ENCODE measurements at places on chromosomes 12 and 14.
A peak's percentile ranks its signal among the peaks of the same experiment; 100 is the strongest.

DNA sequence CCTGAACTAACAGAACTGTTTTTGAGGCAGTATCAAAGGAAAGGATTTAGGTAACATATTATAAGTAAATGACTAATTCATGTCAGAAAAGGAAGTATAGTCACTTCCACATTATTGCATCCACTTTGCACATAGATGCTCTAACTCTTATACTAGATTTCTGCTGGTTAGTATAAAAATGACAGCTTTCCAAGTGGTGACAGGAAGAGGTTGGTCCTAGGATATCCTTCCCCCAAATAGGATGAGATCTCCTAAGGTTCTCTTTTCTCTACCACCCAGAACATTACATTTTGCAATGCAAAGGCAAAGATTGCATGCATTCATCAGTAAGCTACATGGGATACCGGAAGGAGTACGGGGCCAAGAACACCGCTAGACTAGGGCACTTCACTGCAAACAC is 15.2 kb downstream of the DAD1 start:
- no peak for DNase-seq

DNA sequence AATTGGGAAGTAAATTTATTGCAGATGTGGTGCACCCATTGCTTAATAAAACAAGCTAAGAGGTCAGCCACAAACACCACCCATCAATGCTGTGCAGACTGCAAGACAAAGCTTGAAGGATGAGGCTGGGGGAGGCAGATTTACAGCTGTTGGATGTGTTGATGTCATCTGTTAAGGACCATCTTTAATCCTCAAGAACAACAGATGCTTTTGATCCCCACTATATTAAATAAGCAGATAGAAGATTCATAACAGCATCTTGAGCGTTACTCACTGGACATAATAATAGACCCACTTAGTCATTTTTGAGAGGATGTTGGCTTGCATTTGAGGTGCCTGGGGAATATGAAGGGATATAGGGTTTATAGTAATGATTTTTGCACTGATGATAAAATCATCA is 58.8 kb downstream of the GPR68 start:
- peak; percentile 73 for DNase-seq

- DNase-seq: no peak
Observed at GRCh38 chr12:112927475-112927874, 10.8 kb upstream of the OAS3 start.

DNA sequence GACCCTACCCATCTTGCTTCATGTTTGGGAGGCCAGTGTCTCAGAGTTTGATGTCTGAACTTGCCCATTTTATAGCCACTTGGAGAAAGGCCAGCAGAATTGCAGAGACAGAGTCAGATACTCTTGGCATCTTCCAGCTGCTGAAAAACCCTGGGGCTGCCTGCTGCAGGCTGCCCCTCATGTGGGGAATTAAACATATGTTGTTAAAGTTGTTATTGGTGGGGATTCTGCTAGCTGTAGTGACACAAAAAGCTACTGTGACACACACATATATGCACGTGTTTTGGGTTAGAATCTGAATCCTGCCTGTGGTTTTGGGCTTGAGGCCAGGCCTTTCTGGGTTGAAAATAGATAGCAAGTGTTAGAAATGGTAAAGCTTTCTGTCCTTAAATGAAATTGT is 1288.4 kb downstream of the AACS start:
- peak; percentile 5 for DNase-seq

DNA sequence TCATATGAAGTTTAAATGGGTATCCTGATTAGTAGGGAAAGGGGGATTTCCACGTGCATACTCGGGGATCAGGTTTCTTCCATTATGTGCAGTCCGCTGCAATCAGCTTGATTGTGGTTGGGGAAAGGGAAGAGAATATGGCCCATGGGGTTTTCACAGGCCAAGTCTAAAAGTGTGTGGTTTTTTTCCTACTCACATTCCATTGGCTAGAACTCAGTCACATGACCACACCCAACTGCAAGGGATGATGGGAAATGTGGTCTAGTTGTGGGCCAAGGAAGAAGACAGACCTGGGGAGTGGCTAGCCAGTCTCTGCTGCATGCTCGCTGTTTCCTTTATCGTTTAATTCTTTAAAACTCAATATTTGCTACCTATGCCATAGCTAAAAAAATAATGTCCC is 105.1 kb downstream of the PRIMA1 start:
- no peak for DNase-seq

- DNase-seq: peak; percentile 40
Observed at GRCh38 chr14:94009767-94010166, 12.7 kb downstream of the CCDC197 start.

GRCh38 chr12:20444595-20445170 is 76.3 kb downstream of the PDE3A start:
- DNase-seq: no peak

GRCh38 chr14:58808828-58809227 is 171.1 kb downstream of the DACT1 start:
- DNase-seq: peak; percentile 37

GRCh38 chr14:40894846-40895245 is 711.8 kb upstream of the LRFN5 start:
- no peak for DNase-seq

GRCh38 chr14:105078294-105078693 is 13.1 kb upstream of the GPR132 start:
- DNase-seq: no peak

DNA sequence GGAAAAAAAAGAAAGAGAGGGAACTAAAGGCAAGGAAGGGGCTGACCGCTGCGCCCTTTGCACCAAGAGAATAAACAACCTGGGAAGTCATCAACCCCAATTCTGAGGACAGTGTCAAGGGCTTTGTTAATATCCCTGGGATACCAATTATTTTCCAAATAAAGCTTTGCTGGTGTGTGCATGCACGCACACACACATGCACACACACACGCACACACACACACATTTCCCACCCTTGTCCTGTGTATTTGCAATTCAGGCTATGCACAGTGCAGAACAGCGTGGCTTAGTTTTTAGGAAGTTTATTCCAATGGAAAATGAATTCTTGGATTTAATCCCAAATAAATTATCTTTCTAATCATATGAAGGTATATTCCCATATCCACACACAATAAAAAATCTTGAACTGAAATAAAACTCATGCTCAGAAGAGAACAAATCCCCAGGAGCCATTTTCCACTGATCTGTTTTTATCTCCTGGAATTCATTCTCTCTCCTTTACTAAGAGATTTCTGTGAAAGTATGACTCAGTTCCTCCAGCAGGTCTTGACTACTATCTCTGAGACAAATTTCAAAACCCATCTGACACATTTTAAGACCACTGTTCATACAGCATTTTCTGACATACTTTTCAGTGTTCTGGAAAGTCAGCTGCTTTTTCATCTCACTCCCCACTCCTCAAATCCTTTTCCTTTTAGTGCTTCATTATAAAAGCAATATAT is 334.4 kb upstream of the ATP2B1 start:
- DNase-seq: peak; percentile 69

DNA sequence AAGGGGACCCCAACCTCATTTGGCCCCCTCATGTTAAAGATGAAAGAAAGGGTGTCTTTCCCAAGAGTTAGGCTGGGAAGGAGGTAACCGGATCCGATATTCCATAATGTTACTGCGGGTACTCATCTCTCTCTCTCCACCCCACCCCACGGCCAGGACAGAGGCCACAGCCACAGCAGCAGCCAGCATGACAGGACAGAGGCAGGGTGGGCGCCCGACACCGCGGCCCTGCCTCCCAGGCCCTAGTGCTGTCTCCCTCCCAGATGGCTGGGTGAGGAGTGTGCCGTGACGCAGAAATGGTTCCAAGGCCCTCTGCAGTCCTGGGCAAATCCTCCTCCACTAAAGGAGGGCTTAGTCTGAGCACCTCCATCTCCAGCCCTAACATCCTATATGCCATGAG is 6.2 kb downstream of the SLC6A12 start:
- DNase-seq: no peak

- DNase-seq: peak; percentile 67
Observed at GRCh38 chr12:49201595-49202295, 12.9 kb upstream of the TUBA1A start.

- DNase-seq: peak; percentile 89
Observed at GRCh38 chr12:53989227-53990113, 4.5 kb downstream of the HOXC10 start.

- DNase-seq: peak; percentile 60
Observed at GRCh38 chr12:95218150-95219133, 835 bp downstream of the VEZT start.

DNA sequence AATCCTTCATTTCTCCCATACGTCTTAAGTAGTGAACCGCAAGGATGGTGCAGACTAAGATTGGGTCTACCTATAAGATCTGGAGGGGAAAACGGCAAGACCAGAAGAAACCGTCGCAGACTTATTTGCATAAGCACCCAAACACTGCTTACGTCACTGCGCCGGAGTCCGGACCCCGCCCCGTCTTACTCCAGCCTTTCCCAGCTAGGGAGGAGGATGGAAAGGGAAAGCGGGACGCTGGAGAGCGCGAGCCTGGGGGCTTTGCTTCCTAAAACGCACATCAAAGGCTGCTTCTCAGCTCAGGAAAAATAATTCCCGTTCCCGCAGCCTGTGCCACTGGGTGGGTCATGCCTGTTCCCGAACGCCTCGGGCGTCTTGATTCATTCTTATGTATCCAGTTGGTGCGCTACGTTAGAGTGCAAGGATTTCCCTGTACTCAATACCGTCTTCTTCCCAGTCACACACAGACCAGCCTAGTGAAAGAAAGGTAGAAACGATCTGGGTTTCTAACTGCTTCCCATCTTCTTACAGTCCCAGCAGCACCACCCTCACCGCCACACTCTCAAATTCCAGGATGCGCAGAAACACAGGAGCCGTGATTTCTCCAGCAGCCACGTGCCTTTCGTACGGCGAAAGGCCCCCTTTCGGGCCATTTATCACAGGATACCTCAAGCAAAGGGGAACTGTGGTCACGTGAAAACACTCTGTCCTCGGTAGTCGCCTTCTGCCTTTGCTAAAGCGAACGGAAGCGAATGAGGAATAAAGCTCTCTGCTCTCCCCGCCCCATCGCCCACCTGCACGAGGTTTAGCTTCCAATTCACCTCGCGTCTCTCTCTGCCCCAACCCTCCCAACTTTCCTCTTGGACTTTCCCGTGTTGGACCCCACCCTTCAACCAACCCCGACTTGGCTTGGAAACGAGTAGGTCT is 1.1 kb downstream of the SLC6A15 start:
- peak; percentile 84 for DNase-seq

DNA sequence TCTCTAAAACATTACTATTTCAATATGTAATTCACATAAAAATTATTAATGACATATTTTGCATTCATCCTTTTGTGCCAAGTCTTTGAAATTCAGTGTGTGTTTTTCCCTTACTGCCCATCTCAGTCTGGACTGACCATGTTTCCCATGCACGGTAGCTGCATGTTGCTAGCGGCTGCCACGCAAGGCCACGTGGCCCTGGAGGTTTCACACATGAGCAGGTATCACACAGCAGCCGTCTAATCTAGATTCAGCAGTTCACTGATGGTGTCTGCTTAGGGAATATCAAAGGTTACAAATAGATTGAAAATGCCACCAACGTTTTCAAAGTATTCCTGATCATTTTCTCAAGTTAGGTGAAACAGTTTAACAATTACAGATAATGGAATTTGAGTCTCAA is 234.8 kb upstream of the FKBP4 start:
- no peak for DNase-seq

DNA sequence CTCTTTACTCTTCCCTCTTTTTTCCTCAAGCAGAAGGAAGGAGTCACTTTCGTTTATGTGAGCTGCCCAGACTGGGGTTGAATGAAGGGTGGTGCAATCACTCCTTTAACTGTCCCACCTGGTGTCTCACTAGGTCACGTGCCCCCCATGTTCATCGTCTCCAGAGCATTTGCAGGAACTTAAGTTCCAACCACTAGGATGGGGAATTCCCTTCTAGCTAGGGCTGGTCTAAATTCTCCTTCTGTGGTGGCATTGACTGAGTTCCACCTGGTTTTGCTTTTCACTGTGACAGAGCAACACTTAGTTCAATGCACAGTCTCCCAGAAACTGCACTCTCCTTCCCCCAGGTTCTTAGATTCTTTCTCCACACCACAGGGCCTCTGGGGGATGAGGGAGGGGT is 9.5 kb downstream of the FANCM start:
- DNase-seq: no peak

GRCh38 chr12:116433249-116433648 is 125.9 kb upstream of the MAP1LC3B2 start:
- no peak for DNase-seq

DNA sequence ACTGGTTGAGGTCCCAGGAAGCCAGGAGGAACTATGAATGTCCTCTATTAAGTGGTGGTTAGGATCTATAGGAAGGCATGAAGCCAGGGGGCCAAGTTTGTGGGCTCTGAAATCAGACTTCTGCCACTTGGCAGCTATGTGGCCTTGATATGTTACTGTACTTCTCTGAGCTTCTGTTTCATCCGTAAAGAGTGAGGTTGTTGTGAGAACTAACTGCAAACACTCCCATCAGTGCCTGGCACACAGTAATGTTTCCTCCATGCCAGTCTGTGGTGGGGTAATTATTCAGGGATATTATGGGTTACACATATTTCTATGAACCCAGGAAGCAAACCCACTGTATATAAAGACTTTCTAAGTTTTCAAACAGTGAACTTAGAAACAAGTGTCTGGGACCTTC is 57.4 kb downstream of the PLXNC1 start:
- DNase-seq: no peak

- no peak for DNase-seq
Observed at GRCh38 chr12:40668099-40668529, 24.1 kb upstream of the CNTN1 start.

DNA sequence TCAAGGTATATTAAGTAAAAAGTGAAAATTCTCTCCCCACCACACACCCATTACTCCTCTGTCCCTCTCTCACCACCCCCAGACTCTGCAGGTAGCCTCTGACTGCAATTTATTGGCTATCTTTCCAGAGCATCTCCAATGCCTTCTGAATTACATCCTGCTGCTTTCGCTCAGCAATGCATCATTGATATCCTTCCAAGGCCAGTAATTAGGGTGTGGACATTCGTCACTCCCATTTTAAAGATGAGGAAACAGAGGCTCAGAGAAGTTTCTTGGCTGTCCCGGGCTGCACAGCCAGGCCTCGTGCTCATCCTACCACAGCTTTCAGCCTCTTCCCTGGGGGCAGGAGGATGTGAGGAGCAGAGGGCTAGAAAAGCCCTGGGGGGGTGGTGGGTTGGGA is 23.6 kb upstream of the PGF start:
- no peak for DNase-seq

DNA sequence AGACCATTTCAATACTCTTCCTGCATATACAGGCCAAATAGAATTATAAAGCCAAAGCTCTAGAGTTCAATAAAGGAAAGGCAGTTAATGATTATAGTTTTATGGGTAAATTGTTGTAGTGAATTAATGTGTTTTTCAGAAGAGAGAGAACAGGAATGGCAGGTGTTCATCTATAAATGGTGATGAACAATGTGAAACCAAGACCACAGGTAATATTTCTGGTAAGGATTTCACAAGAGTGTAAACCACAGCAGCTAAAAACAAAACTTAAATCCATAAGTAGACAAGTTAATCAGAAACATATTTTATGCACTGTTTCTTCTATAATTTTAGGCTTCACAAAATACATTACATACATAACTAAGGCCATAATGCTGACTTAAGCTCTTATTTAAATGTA is 204.4 kb downstream of the SYT1 start:
- DNase-seq: no peak

- no peak for DNase-seq
Observed at GRCh38 chr12:63917477-63917862, 73.0 kb downstream of the SRGAP1 start.

GRCh38 chr12:39269492-39269891 is 173.4 kb downstream of the KIF21A start:
- DNase-seq: no peak
